Right ventricle myocardium inferior (tissue), 1 donor: ENCODE measurements at places on chromosomes 12 and 14. TPM values are rescaled to one million over a fixed set of nuclear protein-coding genes. Genes with fewer than 3 reads are reported as not detected.

The PLA2G1B gene
- total RNA-seq, result not detected

- DNase-seq, result no peak
Measured at GRCh38 chr14:92340931-92341330, 18.0 kb downstream of the SLC24A4 start.

- DNase-seq, result no peak
Measured at GRCh38 chr12:101763246-101763931, 24.1 kb upstream of the SYCP3 start.

DNA sequence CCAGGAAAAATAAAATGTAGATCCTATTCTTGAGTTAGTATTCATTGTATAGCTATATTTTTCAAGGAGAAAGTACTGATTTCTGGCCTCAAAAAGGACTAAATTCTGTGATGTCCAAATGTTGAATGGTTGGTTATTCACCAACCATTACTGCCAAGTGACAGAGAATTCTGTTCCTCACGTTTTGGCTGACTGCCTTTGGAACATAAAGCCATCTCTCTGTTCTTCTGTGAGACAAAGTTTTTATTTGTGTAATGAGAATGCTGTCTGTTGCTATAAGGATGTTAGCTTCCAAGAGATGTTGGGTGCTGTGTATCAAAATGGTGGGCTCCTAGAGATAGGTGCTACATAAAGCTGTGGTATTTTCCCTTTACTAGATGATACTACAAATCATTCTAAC is 9.3 kb downstream of the ZNF410 start:
- DNase-seq, result no peak

DNA sequence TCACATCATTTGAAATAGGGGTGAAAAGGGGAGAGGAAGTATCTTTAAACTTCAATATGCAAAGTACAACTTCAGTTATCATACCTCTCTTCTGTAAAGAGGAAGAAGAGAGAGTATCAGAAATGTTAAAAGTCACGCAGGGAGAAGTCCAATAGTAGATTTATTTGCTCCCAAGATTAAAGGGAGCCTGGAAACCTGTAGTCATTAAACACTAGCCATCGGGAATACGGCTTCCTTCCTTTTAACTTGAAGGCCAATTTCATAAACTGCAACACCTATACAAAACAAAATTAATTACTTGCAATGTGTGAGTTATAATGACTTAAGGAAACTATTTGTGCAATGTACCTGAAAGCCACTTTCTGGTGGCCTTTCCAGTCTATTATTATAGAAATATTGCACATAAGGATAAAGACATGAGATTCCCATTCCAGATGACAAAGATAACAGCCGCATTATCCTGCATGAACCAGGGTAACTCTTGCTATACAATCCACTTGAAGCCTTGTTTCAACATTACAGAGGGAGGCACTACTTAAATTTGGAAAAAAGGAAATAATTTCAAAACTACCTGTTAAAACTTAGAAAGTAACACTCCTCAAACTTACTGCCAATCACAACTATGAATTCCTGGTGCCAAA is 4.6 kb downstream of the BTG1 start:
- DNase-seq, result no peak
